ENCODE measurements at places on chromosomes 11 and 22. TPM values are rescaled to one million over a fixed set of nuclear protein-coding genes. Genes with fewer than 3 reads are reported as not detected.
A peak's percentile ranks its signal among the peaks of the same experiment; 100 is the strongest.

- H3K4me1 ChIP-seq, result peaks cover 5% of the 10 kb centered on the region
- no peaks in the 10 kb centered on the region for H3K36me3 ChIP-seq
- peak overlapping the region; percentile 94 for H3K27ac ChIP-seq
- no peaks in the 10 kb centered on the region for H3K27me3 ChIP-seq
- no peak for DNase-seq
Observed at GRCh38 chr11:76629116-76629852, 41.3 kb downstream of the LRRC32 start.

The SLC22A9 gene
- total RNA-seq, result not detected

- peak overlapping the region; percentile 84 for H3K27ac ChIP-seq
- H3K4me3 ChIP-seq, result peak overlapping the region; percentile 62
- no peaks in the 10 kb centered on the region for H3K27me3 ChIP-seq
- H3K36me3 ChIP-seq, result no peaks in the 10 kb centered on the region
Observed at GRCh38 chr11:57566005-57566904, 1.2 kb downstream of the UBE2L6 start.

DNA sequence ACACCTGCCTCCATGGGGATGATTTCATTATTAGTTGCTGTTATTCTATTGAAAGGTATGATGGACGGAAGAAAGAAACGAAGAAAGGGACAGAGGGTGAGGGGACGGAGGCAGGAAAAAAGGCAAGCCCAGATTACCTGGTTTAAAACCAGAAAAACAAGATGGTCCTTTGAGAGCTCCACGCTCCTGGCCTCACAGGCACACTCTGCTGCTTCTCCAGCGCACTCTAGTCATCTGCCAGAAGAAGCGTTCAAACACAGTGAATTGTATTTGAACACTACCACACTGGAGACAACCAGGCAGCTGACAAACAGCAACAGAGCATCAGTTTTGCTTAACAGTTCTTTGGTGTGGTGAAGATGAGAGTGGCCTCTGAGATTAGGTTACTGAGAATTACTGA lies 216.9 kb downstream of the CADM1 start:
- no peaks in the 10 kb centered on the region for H3K36me3 ChIP-seq
- H3K4me3 ChIP-seq, result no peak overlapping the region
- H3K27ac ChIP-seq, result no peak overlapping the region
- H3K4me1 ChIP-seq, result no peaks in the 10 kb centered on the region
- no peak for DNase-seq

DNA sequence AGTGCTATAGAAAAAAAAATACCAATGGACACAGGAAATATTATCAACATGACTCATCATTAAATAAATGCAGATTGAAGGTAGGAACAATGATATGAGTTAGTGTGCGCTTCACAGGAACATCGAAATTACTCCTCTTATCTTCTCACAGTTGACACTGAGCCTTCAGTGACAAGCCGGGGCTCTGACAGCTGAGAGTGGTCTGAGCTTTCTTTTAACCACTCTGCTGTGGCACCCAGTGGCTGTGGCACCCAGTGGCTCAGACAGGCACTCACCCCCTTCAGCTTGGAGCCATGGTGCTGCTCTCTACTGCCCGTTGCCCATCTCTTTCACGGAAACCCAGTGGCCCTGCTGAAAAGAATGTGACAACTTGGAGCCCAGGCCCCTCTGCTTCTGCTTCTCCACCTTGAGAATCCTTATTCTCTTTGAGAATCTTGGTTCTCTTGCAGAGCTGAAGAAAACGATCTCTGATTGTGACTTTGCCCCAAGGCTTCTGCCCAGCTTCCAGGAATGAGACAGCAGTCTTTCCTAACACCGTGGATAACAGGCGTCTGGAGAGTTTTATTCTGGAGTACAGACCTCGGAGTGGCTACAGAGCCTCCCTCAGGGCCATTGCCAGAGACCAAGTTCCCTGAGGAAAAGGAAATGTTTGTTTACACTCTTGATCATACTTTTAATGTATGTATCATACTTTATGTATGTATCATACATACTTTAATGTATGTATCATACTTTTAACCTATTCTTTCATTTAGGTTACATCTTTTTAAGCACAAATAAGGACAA lies 37.1 kb upstream of the OR8B8 start:
- H3K27ac ChIP-seq, result no peak overlapping the region
- H3K4me3 ChIP-seq, result no peak overlapping the region
- H3K4me1 ChIP-seq, result peaks cover 3% of the 10 kb centered on the region
